Neural crest cell (in vitro differentiated cells): ENCODE measurements at places on chromosomes 7 and 10.
A peak's percentile ranks its signal among the peaks of the same experiment; 100 is the strongest.

DNA sequence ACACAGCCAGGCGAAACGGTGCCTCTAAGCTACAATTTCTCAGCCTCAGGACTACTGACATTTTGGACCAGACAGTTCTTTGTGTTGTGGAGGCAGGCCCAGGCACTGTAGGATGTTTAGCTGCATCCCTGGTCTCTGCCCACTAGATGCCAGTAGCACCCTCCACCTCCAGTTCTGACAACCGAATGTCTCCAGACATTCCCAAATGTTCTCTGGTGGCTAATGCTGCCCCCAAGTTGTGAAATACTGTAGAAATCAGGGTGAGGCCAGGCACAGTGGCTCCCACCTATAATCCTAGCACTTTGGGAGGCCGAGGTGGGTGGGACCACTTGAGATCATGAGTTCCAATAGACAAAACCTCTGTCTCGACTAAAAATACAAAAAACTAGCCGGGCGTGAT is 18.2 kb downstream of the HNRNPF start:
- H3K27me3 ChIP-seq, result no peaks in the 10 kb centered on the region
- peaks cover 37% of the 10 kb centered on the region for H3K36me3 ChIP-seq
- peak overlapping the region; percentile 43 for H3K27ac ChIP-seq
- DNase-seq, result no peak

GRCh38 chr7:94823947-94824346 is 83.4 kb upstream of the PPP1R9A start:
- no peaks in the 10 kb centered on the region for H3K4me1 ChIP-seq
- no peak overlapping the region for H3K27ac ChIP-seq
- no peak for DNase-seq
- no peaks in the 10 kb centered on the region for H3K27me3 ChIP-seq

DNA sequence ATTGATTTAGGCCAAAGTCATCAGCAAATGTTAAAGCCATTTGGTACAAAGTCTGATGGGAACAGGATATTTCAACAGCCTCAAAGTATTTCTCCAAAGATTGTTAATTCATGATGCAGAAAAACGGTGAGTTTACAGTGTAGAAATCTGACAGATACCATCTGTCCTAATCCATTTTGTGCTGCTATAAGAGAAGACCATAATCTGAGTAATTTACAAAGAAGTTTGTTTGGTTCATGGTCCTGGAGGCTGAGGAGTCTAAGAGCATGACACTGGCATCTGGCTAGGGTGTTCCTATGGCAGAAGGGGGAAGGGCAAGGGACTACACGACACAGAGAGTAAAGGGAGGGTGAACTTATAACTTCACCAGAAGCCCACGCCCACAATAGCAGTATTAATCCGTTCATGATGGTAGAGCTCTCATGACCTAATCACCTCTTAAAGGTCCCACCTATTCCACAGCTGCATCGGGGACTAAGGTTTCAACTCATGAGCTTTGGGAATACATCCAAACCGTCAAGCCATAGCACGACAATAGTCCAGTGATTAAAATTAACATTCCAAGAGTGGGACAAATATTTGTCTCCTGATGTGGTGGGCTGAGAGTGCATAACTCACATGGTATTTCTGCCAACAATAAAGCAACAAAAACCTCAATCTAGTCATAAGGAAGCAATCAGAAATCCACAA is 298.6 kb upstream of the AKR1E2 start:
- H3K4me3 ChIP-seq, result no peak overlapping the region
- no peak overlapping the region for H3K27ac ChIP-seq
- H3K36me3 ChIP-seq, result no peaks in the 10 kb centered on the region
- no peaks in the 10 kb centered on the region for H3K27me3 ChIP-seq
- DNase-seq, result no peak

GRCh38 chr7:85711894-85712293 is 525.0 kb upstream of the SEMA3D start:
- DNase-seq, result no peak
- H3K27me3 ChIP-seq, result no peaks in the 10 kb centered on the region
- no peaks in the 10 kb centered on the region for H3K4me1 ChIP-seq
- H3K36me3 ChIP-seq, result no peaks in the 10 kb centered on the region
- H3K4me3 ChIP-seq, result no peak overlapping the region

GRCh38 chr7:112452102-112452888 is 2.0 kb downstream of the IFRD1 start:
- DNase-seq, result no peak
- no peaks in the 10 kb centered on the region for H3K27me3 ChIP-seq
- peak overlapping the region; percentile 100 for H3K4me3 ChIP-seq
- H3K27ac ChIP-seq, result peak overlapping the region; percentile 99

- peaks cover 31% of the 10 kb centered on the region for H3K4me1 ChIP-seq
- no peak overlapping the region for H3K27ac ChIP-seq
- no peaks in the 10 kb centered on the region for H3K36me3 ChIP-seq
- DNase-seq, result no peak
Measured at GRCh38 chr7:69962186-69963065, 364.2 kb downstream of the AUTS2 start.

GRCh38 chr10:47247148-47248059 is 52.6 kb upstream of the GDF10 start:
- DNase-seq, result no peak
- no peak overlapping the region for H3K4me3 ChIP-seq
- H3K27me3 ChIP-seq, result no peaks in the 10 kb centered on the region
- no peak overlapping the region for H3K27ac ChIP-seq
- H3K36me3 ChIP-seq, result no peaks in the 10 kb centered on the region

GRCh38 chr7:111215550-111215949 is 124.6 kb downstream of the LRRN3 start:
- no peak overlapping the region for H3K27ac ChIP-seq
- no peak overlapping the region for H3K4me3 ChIP-seq
- no peaks in the 10 kb centered on the region for H3K27me3 ChIP-seq
- H3K4me1 ChIP-seq, result peaks cover 6% of the 10 kb centered on the region

DNA sequence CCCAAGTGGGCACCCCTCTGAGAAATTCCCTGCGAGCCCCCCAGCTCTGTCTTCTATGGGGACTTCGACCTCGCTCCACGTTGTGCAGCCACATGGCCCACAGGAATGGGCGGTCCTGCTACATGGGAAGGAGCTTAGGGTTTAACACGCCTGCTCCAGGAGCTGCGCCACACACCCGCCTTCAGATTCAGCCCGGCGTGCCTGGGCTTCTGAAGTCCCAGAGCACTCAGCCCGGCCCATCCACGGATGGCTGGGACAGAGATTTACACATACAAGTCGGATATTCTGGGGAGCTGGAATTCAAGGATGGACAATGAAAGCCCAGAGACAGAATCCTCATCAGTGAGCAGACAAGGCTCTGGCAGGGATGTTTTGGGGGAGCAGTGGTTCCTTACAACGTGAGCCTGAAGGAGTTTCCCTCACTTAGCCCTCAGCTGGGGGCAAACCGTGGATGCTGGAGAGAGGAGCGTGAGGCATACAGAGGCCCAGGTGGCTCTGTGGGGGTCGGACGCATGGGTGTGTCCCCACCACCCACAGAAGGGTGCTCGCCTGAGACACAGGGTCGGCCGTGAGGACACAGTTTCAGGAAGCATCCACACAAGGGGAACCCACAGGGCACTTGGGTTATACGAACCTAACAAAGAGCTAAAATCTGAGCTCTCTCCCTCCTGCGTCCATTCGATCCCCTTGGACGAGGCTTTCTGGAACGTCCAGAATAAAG is 372.9 kb downstream of the DNAJB6 start:
- H3K27me3 ChIP-seq, result peaks cover 4% of the 10 kb centered on the region
- DNase-seq, result no peak
- no peak overlapping the region for H3K4me3 ChIP-seq

DNA sequence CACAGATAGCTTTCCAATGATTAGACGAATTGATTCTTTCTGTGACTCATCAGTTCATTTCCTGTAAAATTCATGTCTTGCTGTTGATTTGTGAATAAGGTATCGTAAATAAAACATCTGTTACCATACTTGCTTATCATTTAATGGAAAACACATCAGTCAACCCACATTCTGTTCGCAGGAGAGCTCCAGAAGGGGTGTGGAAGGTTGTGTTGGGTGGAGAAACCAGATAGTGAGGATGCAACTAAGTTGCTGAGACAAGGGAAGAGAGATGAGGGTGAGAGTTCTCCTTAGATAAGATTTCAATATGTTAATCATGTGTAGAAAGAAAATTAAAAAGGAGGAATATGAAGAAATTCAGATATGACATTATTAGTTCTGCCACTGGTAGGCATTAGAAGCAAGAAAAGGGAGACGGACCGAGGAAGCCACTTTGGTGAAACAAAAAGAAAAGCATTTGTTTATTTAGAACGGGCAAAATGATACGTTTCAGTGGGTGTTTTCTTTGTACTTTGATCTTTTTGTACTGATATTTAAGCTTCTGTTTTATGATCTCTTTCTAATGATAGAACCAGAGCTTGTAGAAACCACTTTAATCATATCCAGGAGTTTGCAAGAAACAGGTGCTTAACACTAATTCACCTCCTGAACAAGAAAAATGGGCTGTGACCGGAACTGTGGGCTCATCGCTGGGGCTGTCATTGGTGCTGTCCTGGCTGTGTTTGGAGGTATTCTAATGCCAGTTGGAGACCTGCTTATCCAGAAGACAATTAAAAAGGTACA is 7.8 kb downstream of the CD36 start:
- H3K27me3 ChIP-seq, result no peaks in the 10 kb centered on the region
- no peaks in the 10 kb centered on the region for H3K4me1 ChIP-seq
- no peak for DNase-seq
- no peaks in the 10 kb centered on the region for H3K36me3 ChIP-seq

GRCh38 chr7:123627851-123628250 is 26.2 kb downstream of the ASB15 start:
- DNase-seq, result no peak
- H3K27ac ChIP-seq, result no peak overlapping the region
- no peaks in the 10 kb centered on the region for H3K4me1 ChIP-seq
- no peaks in the 10 kb centered on the region for H3K36me3 ChIP-seq
- H3K27me3 ChIP-seq, result no peaks in the 10 kb centered on the region
- no peak overlapping the region for H3K4me3 ChIP-seq

DNA sequence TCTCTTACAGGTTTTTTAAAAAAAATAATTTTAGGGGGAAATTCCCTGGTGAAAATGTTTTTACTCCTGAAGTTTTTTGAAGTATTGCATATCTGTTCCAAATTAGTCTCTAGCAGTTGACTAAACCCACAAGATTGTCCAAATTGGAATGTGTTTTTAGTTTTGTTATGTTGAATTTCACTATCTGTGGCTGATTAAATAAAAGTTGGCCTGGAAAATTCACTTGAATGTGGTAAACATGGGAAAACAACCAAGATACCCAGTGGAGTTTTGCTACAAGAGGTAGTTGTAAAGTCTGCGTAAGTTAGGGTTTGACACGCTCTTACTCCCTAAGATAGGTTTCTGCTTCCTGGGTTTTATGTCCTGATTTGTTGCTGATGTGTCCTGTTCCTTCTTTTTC is 3.3 kb downstream of the TSGA13 start:
- H3K4me3 ChIP-seq, result no peak overlapping the region
- no peaks in the 10 kb centered on the region for H3K36me3 ChIP-seq
- no peak for DNase-seq

- DNase-seq, result no peak
- H3K27ac ChIP-seq, result no peak overlapping the region
- H3K36me3 ChIP-seq, result peaks cover 3% of the 10 kb centered on the region
- peaks cover 35% of the 10 kb centered on the region for H3K4me1 ChIP-seq
- H3K4me3 ChIP-seq, result peak overlapping the region; percentile 33
- no peaks in the 10 kb centered on the region for H3K27me3 ChIP-seq
Measured at GRCh38 chr7:4749363-4749762, 26.1 kb upstream of the AP5Z1 start.

GRCh38 chr7:159020987-159021386 is 123.7 kb downstream of the VIPR2 start:
- H3K4me3 ChIP-seq, result no peak overlapping the region
- DNase-seq, result peak; percentile 34
- H3K36me3 ChIP-seq, result no peaks in the 10 kb centered on the region
- no peak overlapping the region for H3K27ac ChIP-seq
- peaks cover 20% of the 10 kb centered on the region for H3K4me1 ChIP-seq

GRCh38 chr7:95367606-95368005 is 28.6 kb downstream of the PON3 start:
- no peaks in the 10 kb centered on the region for H3K36me3 ChIP-seq
- no peaks in the 10 kb centered on the region for H3K27me3 ChIP-seq
- H3K4me3 ChIP-seq, result no peak overlapping the region
- H3K27ac ChIP-seq, result no peak overlapping the region
- no peak for DNase-seq
- no peaks in the 10 kb centered on the region for H3K4me1 ChIP-seq

DNA sequence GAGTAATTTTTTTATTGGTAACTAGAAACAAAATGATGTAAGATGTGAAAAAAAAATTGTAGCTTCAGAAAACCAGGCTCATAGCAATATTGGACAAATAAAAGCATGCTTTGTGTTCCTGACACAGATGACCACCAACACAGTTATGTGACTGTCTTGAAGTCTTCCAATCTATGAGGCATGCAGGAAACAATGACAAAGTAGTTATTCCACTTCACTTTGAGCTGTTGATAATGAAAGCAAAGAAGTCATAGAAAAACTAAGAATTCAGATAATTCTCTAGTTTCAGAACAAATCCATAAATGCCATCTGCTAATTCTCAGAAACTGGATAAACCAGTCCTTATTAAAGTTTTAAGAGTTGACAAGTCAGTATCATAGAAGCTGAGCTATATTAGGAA is 378.4 kb upstream of the SEMA3D start:
- H3K27me3 ChIP-seq, result no peaks in the 10 kb centered on the region
- H3K27ac ChIP-seq, result peak overlapping the region; percentile 75
- H3K36me3 ChIP-seq, result no peaks in the 10 kb centered on the region
- H3K4me1 ChIP-seq, result peaks cover 9% of the 10 kb centered on the region
- no peak overlapping the region for H3K4me3 ChIP-seq

- no peak overlapping the region for H3K27ac ChIP-seq
- H3K36me3 ChIP-seq, result peaks cover 4% of the 10 kb centered on the region
- DNase-seq, result no peak
- H3K4me3 ChIP-seq, result no peak overlapping the region
- no peaks in the 10 kb centered on the region for H3K27me3 ChIP-seq
Measured at GRCh38 chr10:35328404-35329037, 7.8 kb upstream of the CCNY start.

DNA sequence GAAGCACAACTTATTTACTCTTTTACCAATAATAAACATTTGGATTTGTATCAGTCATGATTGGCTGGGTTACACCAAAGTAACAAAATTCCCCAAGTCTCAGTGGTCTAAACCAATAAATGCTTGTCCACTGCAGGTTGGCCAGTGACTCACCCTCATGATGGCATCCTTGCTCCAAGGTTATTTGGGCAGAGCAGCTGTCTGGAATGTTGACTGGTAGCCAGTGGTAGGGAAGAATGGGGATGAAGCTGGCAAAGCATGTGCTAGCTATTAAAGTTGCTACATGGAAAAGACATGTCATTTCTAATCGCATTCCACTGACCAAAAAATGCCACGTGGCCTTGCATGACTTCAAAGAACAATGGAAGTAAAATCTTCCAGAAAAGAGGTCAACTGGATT is 1168.7 kb upstream of the CELF2 start:
- no peak overlapping the region for H3K4me3 ChIP-seq
- no peaks in the 10 kb centered on the region for H3K4me1 ChIP-seq
- H3K36me3 ChIP-seq, result peaks cover 13% of the 10 kb centered on the region
- no peak overlapping the region for H3K27ac ChIP-seq
- H3K27me3 ChIP-seq, result no peaks in the 10 kb centered on the region

DNA sequence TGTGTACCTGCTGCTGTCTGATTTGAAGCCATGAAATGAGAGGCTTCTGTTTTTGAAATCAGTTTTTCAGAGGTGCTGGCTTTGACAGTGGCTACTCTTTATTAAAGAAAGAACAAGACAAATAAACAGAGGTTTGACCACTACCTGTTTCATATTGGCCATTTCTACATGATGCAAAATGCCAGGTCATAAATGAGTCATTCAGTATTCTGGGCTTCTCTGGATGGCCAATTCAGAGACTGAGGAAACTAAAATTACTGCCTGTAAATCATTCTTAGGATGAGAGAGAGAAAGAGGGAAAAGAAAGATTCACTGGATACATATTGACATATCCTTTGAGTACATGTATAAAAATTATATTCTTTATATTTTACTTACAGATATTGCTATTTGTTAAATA is 303.3 kb upstream of the ETV1 start:
- H3K27me3 ChIP-seq, result no peaks in the 10 kb centered on the region
- DNase-seq, result no peak
- no peak overlapping the region for H3K27ac ChIP-seq
- peaks cover 5% of the 10 kb centered on the region for H3K4me1 ChIP-seq
